H1 (cell line): ENCODE measurements at places on chromosomes 3 and 15. TPM values are rescaled to one million over a fixed set of nuclear protein-coding genes. Genes with fewer than 3 reads are reported as not detected.

P2RY14 gene
- not detected in 2 replicates for total RNA-seq

DNA sequence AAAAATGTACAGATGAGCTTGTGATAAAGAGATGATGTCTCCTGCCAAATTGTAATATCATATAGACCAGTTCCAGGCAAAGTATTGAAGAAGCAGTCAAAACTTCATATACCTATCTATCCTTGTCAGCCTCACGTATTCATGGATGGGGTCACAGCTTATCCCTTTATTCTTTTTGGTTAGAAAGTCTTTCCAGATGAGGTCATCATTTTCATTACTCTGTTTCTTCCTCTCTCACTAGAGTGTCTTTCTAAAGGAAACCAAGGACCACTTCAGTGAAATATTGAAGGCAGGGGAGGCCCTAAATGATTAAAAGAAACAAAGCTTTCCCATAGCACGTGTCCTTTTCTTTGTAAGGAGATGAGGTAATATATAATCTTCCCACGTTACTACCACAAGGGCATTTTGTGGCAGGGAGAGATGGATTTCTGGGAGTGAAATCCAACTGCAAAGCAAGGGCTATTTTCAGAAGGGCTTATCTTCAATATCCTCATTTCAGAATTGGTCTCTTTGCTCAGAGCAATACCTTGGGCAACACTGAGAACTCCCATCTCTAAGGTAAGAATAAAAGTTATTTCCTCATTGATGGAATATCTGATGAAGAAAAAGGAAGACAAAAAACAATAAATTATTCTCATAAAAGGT is 260.2 kb downstream of the TIGIT start:
- no peak for DNase-seq

ZBED2 gene
- total RNA-seq = not detected in 2 replicates

GRCh38 chr3:16463119-16463518 is 50.4 kb downstream of the RFTN1 start:
- DNase-seq = no peak

CCR3 gene
- not detected in 2 replicates for total RNA-seq

- DNase-seq = no peak
Measured at GRCh38 chr3:178218231-178218630, 318.0 kb upstream of the KCNMB2 start.

IGDCC3 gene
- total RNA-seq = 45.7 and 45.9 TPM in 2 replicates
